ENCODE measurements at places on chromosomes 5 and 9.

DNA sequence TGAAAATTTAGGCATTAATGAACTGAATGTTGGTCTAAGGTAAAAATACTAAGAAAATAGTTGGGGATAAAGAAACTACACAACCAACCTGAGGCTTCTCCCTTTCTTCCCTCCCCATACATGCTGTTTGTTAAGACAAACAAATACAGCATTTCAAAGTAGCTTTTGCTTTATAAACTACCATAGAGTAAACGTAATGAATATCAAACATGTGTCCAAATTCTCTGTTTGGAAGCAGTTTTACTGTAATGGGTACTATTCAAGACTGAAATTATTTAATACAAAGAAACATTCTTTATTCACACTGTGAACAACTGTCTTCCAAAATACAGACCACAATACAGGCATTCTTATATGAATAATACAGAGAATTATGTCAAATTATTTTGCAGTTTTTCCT is 52.0 kb downstream of the SLC44A1 start:
- DNase-seq = no peak

- DNase-seq = peak; percentile 29
Observed at GRCh38 chr5:33312571-33313549, 127.9 kb upstream of the TARS1 start.

GRCh38 chr5:5634817-5635216 is 212.3 kb downstream of the ICE1 start:
- no peak for DNase-seq

DNA sequence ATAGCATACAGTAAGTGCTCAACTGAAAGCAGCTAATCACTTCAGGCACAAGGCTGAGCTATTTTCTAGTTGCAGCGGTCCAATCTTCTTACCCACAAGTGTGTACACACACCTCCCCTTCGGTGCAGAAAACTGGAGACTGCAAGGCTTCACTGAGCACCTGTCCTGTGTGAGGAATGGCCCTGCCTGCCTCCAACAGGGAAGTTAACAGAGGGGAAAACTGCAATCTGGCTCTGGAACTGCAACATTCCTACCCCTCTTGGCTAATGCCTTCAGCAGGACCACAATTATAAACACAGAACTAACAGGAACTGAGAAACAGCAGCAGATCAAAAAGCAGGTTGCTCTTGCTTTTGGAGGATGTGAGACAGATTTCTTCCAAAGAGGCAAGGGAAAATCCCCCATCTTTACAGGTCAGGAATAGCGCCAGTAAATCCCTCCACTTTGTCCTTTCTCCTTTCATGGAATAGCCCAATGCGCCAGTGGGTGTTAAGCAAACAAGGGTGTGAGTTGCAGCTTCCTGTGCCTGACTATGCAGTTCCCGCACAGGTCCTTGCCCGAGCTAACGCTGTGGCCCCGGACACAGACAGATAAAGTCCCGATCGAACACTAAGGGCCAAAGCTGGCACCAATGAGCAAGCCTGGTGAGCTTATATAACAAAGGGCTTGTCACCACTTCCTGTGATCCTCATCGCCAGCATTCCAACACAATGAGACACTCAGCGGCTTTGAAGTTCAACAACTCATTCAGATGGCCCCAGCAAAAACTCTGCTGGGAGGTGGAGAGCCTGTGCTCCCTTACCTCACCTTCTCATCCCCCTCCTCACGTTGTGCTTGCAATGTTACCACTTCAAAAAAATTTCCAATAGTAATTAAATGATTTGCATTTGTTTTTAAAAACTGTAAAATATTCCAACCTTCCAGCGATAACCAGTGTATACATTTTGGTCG is 21.5 kb downstream of the SHB start:
- DNase-seq = peak; percentile 12

DNA sequence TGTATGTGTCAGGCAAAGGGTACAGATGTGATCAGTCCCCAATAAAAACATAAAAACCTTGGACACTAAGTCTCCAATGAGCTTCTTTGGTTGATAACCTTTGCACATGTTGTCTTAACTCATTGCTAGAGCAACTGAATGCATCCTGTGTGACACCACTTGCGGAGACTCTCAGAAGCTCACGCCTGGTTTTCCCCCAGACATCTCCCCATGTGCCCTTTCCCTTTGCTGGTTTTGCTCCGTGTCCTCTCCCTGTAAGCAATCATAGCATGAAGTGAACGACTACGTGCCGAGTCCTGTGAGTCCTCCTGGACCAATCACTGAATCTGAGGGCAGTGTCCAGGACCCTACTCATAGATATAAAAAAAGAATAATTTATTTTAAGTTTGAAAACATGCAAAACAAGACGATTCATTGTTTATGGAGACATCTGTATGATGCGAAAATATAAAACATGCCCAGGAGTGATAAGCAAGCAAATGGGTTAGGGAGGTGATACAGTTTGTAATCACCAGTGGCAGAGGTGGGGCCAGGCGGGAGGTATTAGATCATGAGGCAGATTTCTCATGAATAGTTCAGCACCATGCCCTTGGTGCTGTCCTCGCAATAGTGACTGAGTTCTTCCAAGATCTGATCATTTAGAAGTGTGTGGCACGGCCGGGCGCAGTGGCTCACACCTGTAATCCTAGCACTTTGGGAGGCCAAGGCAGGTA is 115.5 kb downstream of the MED10 start:
- no peak for DNase-seq

- DNase-seq = peak; percentile 72
Observed at GRCh38 chr9:94157050-94157801, 73.0 kb downstream of the PTPDC1 start.

DNA sequence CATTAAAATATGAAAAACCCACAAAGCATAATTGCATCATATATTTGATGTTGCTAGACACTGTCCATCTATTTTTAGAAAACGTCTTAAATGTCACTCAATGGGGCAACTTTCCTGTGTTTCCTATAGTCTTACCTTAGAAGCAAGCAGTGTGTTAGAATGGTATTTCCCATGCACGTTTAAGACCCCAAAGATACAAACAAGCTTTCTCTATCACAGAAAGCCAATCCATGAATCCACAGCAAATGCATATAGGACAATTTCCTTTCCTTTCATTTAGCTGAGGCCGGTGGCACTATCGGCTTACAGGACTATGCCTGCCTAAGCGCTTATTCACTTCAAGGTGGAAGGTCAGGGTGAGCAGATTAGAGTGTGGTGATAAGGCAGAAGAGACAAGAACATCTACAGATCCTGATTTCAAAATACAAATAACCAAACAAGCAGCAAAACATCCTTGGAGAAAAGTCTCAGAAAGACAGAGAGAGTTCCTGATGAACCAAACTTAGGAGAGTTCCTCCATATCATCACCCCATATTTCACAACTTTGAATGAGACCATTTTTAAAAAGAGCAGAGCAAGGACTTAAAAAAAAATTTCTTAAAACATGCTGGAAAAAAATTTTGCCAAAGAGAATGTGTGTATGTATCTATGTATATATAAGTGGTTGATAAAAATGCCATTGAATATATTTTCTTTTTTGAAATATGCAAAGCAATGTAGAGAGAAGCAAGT is 57.2 kb downstream of the MEF2C start:
- DNase-seq = peak; percentile 34

DNA sequence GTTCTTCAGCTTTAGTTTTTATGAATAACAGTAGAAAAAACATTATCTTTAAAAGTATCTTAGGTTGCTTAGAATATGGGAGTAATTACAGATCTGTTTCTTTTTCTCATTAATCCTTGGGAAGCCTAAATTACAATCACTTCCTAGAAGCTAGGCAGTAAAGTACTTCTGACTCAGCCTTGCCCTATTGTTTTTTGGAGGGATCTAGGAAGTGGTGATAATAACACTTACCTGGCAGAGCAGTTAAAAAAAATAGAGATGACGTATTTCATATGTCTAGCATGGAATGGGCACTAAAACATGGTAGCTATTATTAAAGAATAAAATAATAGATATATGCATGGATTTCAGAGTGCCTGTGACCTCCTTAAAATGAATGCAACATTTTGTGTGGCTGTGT is 8.2 kb upstream of the FST start:
- no peak for DNase-seq

GRCh38 chr5:108381954-108382783 is at the start of gene FBXL17:
TSS of gene FBXL17 (minus strand) at chr5:108382098.
- peak; percentile 96 for DNase-seq

DNA sequence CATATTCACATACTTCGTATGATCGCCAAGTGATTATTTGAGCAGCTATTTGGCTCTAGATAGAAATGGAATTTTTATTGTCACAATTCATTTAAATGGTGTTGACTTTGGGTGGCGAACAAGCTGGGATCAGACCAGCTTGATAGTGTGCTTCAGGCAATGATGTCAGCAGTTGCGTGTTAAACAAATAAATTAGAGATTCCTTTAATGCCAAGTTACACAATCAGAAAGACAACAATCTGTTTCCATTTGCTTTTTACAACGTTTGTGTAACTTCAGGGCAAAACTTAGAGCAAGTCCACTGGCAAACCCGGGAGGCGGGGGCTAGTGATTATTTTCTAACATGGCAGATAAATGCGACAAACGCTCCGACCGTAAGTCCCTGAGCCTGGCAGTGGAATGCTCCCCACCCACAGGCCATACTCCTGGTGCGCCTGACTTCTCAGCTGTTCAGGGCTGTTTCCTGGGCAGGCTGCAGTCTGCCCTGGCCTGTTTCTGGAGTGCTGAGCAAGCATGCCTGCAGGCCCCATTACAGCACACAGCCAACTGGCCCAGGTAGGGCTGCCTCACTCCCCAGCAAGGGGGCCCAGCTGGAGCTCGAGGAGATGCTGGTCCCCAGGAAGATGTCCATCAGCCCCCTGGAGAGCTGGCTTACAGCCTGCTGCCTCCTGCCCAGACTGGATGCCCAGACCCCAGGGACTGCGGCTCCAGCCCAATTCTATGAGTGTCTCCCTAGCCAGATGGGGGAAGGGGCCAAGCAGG is 88.7 kb downstream of the BASP1 start:
- DNase-seq = no peak

GRCh38 chr5:137252512-137252911 is 246.6 kb downstream of the SPOCK1 start:
- DNase-seq = no peak

DNA sequence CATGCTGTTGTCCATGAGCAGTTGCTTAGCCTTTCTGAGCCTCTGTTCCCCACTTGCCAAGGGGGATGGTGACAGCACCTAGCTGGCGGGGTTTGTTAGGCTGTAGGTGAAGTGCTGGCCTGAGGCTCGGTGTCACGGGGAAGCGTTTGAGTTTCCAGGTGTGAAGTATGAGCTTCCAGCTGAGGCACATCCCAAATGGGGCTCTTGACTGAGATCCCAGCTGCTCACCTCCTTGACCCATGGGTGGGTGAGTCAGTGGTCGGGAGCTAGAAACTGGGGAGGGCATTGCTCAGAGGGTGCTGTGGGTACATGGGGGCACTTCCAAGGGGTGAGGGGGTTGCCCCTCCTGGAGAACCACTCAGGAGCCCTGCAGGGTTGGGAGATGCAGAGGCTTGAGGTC is 26.4 kb upstream of the RNF130 start:
- no peak for DNase-seq

- no peak for DNase-seq
Observed at GRCh38 chr5:13278148-13278547, 666.3 kb downstream of the DNAH5 start.

GRCh38 chr5:72064801-72065570 is 42.3 kb upstream of the MAP1B start:
- DNase-seq = no peak

DNA sequence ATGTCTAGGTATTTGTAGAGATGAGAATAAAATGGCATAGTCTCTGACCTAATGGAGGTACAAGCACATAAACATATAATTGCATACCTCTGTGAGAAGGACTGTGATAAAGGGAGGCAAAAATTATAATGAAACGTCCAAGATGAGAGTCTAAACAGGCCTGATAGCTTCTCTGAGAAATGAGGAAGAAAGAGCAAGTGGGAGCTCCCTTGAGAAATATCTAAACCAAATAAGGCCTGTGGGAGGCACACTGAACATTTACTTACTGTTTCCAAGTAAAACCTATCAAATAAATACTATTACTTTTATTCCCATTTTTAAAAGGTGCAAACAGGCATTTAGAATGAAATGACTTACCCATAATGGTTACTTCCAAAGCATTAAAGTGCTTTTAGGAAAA is 125.6 kb upstream of the PAPPA start:
- no peak for DNase-seq

- no peak for DNase-seq
Observed at GRCh38 chr5:68170826-68171558, 44.6 kb upstream of the PIK3R1 start.

GRCh38 chr9:126157826-126158587 is 168.6 kb upstream of the MVB12B start:
- no peak for DNase-seq

DNA sequence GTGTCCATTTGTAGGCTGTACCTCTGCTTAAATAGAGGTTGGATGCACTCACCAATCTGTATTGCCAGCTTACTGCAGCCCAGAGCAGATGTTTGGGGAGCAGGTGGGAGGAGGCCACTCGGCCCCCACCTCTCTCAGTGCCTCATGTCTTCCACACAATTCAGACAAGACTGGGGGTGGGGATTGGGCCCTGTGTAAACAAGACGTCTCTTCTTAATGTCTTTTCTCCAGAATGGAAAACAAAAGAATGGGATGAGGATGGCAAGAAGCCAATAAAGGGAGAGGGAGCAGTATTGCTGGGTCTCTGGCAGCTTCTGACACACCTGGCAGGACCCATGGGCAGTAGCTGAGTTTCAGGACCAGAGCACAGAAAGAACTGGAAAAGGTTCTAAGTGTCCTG is 64.9 kb downstream of the SIL1 start:
- no peak for DNase-seq

- peak; percentile 82 for DNase-seq
Observed at GRCh38 chr9:83706676-83707517, 861 bp downstream of the UBQLN1 start.

- no peak for DNase-seq
Observed at GRCh38 chr9:77779010-77779409, 130.9 kb upstream of the GNA14 start.

DNA sequence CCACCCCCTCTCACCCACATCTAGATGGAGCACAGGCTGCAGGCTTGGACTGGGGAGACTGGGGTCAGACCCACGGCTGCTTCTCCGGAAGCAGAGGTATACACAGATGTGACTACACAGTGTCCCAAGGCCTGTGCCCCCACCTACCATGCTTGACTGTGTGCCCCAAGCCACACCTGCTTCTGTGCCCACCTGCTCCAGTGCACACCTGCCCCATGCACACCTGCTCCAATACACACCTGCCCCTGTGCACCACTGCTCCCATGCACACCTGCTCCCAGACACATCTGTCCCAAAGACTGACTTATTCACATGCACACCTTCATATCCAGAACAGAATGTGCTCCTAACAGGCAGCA is 5.5 kb upstream of the COL5A1 start:
- no peak for DNase-seq

Data from erythroblast (primary cell).